Stomach (tissue), 19 donors: ENCODE measurements at places on chromosomes 11 and 22. TPM values are rescaled to one million over a fixed set of nuclear protein-coding genes. Genes with fewer than 3 reads are reported as not detected.

- H3K36me3 ChIP-seq = no peaks in the 10 kb centered on the region
- H3K27me3 ChIP-seq = no peaks in the 10 kb centered on the region
- H3K27ac ChIP-seq = no peak overlapping the region
- no peaks in the 10 kb centered on the region for H3K4me1 ChIP-seq
- H3K4me3 ChIP-seq = no peak overlapping the region
- DNase-seq = no peak
Observed at GRCh38 chr11:95245038-95245437, 14.0 kb upstream of the SESN3 start.

DNA sequence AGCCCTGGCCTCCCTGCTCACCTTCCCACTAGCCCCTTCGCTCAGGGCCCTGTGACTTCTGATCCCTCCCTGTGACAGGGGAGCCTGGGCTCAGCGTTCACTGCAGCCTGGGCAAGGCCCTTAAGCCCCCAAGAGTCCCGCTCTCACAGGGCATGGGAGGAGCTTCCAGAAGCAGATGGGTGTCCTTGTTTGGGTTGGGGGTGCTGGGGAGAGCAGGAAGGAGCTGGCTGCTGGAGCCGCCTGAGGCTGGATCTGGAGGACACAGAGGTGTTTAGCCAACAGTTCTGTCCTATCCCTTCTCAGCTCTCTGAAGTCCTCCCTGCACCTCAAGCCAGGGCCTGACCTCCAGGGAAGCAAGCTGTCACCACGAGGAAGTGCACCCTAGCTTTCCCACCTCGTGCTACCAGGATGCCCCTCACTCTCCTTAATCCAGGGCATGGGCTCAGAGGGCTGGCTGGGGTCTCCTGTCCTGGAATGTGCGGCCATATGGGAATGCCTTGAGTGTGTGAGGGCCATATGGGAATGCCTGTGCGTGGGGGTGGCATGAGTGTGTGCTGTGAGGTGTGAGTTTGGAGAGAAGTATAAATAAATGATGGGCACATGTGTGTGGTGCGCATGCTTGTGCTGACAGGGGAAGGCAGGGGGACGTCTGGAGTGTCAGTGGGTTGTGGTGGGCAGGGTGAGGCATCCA lies 25.0 kb upstream of the TUB start:
- no peak overlapping the region for H3K27ac ChIP-seq
- H3K36me3 ChIP-seq = no peaks in the 10 kb centered on the region
- no peaks in the 10 kb centered on the region for H3K4me1 ChIP-seq

DNA sequence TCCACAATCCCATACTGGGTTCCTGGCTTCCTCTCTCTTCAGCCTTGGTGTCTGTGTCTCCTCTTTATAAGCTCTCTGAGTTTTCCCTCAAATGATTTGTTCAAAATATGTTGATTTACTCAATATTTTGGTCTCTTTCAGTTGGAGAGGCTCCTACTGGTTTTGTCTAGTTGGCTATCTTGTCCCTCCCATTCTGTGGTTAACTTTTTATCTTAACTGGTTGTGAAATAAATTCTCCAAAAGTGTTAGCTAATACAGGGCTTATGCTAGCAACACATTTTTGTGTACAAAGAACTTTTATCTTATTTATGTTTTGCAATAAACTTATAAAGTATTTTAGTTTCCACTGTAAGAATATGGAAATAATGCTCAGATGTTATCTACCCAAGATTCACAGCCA lies 200.9 kb downstream of the AASDHPPT start:
- H3K27ac ChIP-seq = no peak overlapping the region
- no peaks in the 10 kb centered on the region for H3K36me3 ChIP-seq
- H3K27me3 ChIP-seq = no peaks in the 10 kb centered on the region
- H3K4me3 ChIP-seq = no peak overlapping the region
- no peaks in the 10 kb centered on the region for H3K4me1 ChIP-seq

DNA sequence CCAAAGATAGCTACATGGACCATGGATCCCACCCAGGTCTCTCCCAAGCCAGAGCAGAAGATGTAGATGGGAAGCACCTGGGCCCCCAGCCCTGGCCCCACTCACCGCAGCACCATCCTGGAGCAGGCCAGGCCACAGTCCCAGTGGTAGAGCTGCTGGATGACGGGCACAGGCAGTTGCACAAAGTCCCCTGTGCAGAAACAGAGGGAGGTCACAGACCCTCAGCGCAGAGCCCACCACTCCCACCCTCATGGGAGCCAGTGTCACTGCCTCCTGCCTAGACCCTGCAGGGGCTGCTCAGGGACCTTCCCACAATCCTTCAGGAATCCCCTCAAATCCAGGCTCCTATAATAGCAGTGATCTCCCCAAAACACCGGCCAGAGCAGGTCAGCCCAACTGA lies 6.1 kb downstream of the GUCD1 start:
- DNase-seq = no peak
- peak overlapping the region; percentile 97 for H3K27ac ChIP-seq
- peaks cover 87% of the 10 kb centered on the region for H3K4me1 ChIP-seq
- no peak overlapping the region for H3K4me3 ChIP-seq

DNA sequence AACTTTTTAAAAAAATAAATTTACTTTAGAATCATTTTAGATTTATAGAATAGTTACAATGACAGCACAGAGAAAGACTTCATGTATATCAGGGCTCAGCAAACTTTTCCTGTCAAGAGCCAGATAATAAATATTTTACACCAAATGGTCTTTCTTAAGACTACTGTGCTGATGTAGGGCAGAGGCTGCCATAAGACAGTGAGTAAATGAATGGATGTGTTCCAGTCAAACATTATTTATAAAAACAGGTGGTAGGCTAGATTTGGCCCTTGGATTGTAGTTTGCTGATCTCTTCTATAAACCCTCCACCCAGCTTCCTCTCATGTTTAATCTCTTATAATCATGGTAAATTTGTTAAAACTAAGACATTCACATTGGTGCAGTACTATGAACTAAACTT lies 33.0 kb downstream of the CECR2 start:
- no peak overlapping the region for H3K27ac ChIP-seq
- no peaks in the 10 kb centered on the region for H3K4me1 ChIP-seq
- DNase-seq = no peak
- no peak overlapping the region for H3K4me3 ChIP-seq

- no peaks in the 10 kb centered on the region for H3K36me3 ChIP-seq
- DNase-seq = peak; percentile 58
- no peak overlapping the region for H3K4me3 ChIP-seq
- H3K27ac ChIP-seq = no peak overlapping the region
- peaks cover 9% of the 10 kb centered on the region for H3K4me1 ChIP-seq
- no peaks in the 10 kb centered on the region for H3K27me3 ChIP-seq
Observed at GRCh38 chr11:16126362-16126761, 230.0 kb downstream of the SOX6 start.

DNA sequence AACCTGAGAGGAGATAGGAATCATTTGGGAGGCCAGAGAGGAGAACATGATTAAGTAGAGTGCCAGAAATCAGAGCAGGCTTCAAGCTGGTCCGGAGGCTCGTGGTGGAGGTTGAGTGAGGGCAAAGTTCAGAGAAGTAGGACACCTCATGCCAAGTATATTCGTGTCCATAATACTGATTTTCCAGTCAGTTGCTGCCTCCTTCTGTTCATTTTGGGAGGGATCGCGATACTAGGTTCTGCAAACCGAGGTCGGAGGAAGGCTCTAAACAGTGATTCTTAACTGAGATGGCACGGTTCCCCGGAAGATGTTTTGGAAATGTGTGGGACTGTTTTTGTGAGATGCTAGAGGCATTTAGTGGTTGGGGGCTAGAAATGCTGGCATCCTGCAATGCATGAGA lies 13.6 kb upstream of the CD3E start:
- H3K27ac ChIP-seq = no peak overlapping the region
- no peak overlapping the region for H3K4me3 ChIP-seq
- DNase-seq = peak; percentile 70
- no peaks in the 10 kb centered on the region for H3K36me3 ChIP-seq
- no peaks in the 10 kb centered on the region for H3K4me1 ChIP-seq
- no peaks in the 10 kb centered on the region for H3K27me3 ChIP-seq

DNA sequence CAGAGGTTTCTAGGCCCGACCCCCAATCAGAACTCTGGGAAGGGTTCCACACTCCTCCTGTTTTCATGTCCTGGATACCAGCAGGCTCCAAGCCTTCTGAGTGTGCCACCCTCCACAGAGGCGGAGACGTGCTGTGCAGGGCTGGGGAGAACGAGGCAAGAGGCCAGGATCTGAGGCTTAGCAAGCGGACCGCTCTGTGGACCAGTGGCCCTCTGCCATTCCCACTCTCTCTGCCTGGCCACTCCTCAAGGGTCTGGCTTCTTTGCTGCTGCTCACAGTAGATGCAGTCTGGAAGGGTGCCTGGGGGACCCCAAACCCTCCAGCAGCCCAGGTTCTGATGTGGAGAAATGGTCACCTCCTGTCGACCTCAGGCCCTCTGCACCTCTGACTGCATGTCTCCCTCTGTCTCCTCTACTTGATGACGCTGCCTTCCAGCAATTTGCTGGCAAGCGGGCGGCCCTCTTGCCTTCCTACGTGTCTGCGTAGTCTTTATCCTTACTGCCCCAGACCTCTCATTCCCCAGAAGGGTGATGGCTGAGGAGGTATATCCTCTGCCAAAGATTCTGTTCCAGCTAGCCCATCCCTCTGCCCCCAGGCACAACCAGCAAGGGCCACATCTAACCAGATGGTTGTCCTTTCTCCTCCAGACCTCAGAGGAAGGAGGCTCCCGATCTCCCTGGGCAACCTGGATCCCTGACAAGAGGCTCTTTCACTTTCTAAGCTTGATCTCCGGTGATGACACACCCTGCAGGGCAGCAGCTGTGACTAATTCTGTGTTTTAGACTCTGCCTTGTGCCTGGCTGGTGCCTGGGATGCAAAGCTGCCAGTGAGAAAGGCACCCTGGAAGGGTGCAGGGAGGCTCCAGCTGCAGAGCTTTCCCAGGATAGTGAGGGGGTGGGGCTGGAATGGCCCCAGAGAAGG lies 87.3 kb downstream of the NAT10 start:
- no peak overlapping the region for H3K4me3 ChIP-seq
- H3K27ac ChIP-seq = peak overlapping the region; percentile 53
- H3K36me3 ChIP-seq = peaks cover 4% of the 10 kb centered on the region

DNA sequence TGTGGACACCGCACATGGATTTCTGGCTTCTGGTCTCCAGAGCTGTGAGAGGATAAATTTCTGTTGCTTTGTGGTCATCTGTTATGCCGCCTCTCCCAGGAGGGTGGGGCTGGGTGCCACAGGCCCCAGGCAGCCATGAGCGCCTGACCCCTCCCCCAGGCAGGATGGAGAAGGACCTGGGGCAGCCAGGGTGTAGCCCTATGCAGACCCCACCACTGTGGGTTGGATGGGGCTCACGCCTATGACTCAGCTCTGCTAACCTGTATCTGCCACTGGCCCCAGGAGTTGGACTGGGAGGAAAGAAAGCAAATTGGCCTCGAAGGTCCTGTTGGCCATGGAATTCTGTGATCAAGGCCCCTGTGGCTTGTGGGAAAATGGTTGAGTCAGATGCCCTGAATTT lies 1351.1 kb downstream of the BRD1 start:
- H3K27ac ChIP-seq = no peak overlapping the region
- H3K4me3 ChIP-seq = no peak overlapping the region
- DNase-seq = no peak
- no peaks in the 10 kb centered on the region for H3K36me3 ChIP-seq
- H3K27me3 ChIP-seq = no peaks in the 10 kb centered on the region

- no peak overlapping the region for H3K4me3 ChIP-seq
- H3K4me1 ChIP-seq = no peaks in the 10 kb centered on the region
- no peak for DNase-seq
- no peaks in the 10 kb centered on the region for H3K27me3 ChIP-seq
- no peak overlapping the region for H3K27ac ChIP-seq
Observed at GRCh38 chr11:121250843-121251242, 41.7 kb upstream of the SC5D start.

The CRYAB gene
- 122 TPM for polyA plus RNA-seq

The DDX25 gene
- 0.25 TPM for polyA plus RNA-seq

The CCT8L2 gene
- polyA plus RNA-seq = not detected

The NLRP14 gene
- not detected for polyA plus RNA-seq

The ABCG4 gene
- polyA plus RNA-seq = 0.06 TPM

The P2RX6 gene
- 0.31 TPM for polyA plus RNA-seq
